ENCODE measurements at places on chromosomes 4 and X. TPM values are rescaled to one million over a fixed set of nuclear protein-coding genes. Genes with fewer than 3 reads are reported as not detected.

DNA sequence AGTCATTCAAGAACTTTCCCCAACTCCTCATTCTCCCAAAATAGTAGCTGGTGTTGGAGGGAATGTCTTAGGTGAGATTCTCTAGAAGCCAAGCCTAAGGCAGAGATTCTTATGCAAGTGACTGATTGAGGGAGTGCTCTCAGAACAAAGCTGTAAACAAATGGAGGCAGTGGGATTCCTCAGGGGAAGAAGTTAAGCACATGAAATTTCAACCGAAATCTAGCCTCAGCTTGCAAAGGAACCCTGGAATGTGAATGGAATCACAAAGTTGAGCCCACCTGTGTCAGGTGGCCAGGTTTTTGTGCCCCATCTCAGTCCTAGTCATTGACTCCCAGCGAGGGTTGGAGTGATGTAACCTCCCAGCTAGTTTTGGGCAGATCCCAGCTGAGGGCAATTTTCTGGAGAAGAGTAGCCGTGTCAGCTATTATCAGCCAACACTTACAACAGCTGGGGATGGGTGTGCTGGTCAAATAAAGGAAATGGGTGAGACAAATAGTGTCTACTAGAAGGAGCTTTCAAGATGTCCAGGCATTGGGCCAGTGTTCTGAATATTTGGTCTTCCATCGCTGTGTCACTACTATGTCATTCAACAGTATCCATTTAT, 29.7 kb upstream of the FGF2 start:
- H3K4me3 ChIP-seq, result no peak overlapping the region
- no peak for DNase-seq
- H3K27me3 ChIP-seq, result no peaks in the 10 kb centered on the region
- H3K4me1 ChIP-seq, result no peaks in the 10 kb centered on the region

DNA sequence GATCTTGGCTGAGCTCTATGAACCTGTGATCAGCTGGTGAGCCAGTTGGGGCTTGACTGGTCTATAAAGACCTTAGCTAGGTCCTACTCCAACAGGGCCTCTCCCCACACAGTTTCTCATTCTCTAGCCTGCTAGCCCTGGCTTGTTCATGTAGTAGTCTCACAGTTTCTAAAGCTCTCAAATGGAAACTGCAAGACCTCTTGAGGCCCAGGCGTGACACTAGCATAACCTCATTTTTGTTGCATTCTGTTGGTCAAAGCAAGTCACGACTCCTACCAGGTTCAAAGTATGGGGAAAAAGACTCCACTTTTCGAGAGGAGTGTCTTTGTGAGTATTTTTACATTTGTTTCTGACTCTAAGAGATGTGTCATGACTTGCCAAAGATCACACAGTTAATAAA, 50.9 kb downstream of the CEP44 start:
- no peak for DNase-seq
- H3K4me1 ChIP-seq, result no peaks in the 10 kb centered on the region
- H3K4me3 ChIP-seq, result no peak overlapping the region
- H3K36me3 ChIP-seq, result peaks cover 7% of the 10 kb centered on the region
- no peaks in the 10 kb centered on the region for H3K27me3 ChIP-seq
- H3K27ac ChIP-seq, result no peak overlapping the region

GRCh38 chrX:36963069-36963808, 44.9 kb upstream of the FAM47C start:
- no peak overlapping the region for H3K27ac ChIP-seq
- H3K27me3 ChIP-seq, result peaks cover 2% of the 10 kb centered on the region
- H3K4me1 ChIP-seq, result no peaks in the 10 kb centered on the region
- H3K36me3 ChIP-seq, result no peaks in the 10 kb centered on the region
- no peak overlapping the region for H3K4me3 ChIP-seq

- H3K36me3 ChIP-seq, result peaks cover 8% of the 10 kb centered on the region
- H3K4me3 ChIP-seq, result no peak overlapping the region
- H3K27ac ChIP-seq, result no peak overlapping the region
- DNase-seq, result no peak
- H3K4me1 ChIP-seq, result peaks cover 46% of the 10 kb centered on the region
Measured at GRCh38 chr4:15965325-15965724, 2.4 kb upstream of the FGFBP2 start.

- peak overlapping the region; percentile 84 for H3K4me3 ChIP-seq
- H3K36me3 ChIP-seq, result peaks cover 7% of the 10 kb centered on the region
- peak overlapping the region; percentile 88 for H3K27ac ChIP-seq
- peaks cover 33% of the 10 kb centered on the region for H3K4me1 ChIP-seq
Measured at GRCh38 chr4:102560115-102560514, 59.0 kb downstream of the NFKB1 start.

The CFI gene
- polyA plus RNA-seq, result not detected

The ZNF185 gene
- 3.2 TPM for polyA plus RNA-seq

The NAP1L2 gene
- 2.4 TPM for polyA plus RNA-seq

The RIPPLY1 gene
- polyA plus RNA-seq, result not detected

The CDS1 gene
- polyA plus RNA-seq, result not detected

The TMEM154 gene
- polyA plus RNA-seq, result 9.9 TPM

The ESX1 gene
- polyA plus RNA-seq, result not detected

All from immature natural killer cell (primary cell).